ENCODE measurements at places on chromosomes 3 and 15. TPM values are rescaled to one million over a fixed set of nuclear protein-coding genes. Genes with fewer than 3 reads are reported as not detected.

DNA sequence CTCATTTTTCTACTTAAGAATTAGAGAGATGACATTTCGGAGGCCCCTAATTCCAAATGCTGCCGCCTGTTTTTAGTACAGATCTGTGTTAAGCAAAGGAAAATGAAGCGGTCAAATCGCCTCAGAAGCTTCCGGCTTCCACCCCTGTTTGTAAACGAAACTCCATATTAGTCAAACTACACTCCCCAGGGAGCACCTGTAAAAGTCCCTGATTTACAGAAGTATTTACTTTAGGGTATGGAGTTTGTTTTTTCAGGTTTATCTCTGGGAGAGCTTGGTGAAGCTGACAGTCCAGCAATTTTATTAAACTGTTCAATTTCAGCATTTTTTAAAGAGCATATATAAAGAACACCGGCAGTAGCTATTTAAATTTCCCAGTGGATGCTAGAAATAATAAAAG is 319.8 kb downstream of the FHIT start:
- no peak for DNase-seq

GRCh38 chr15:82647835-82648256 is 683 bp upstream of the CPEB1 start:
- DNase-seq, result no peak

- no peak for DNase-seq
Measured at GRCh38 chr3:71486831-71487230, 96.7 kb downstream of the FOXP1 start.

GRCh38 chr3:155701882-155702465 is 42.9 kb downstream of the PLCH1 start:
- DNase-seq, result no peak

DNA sequence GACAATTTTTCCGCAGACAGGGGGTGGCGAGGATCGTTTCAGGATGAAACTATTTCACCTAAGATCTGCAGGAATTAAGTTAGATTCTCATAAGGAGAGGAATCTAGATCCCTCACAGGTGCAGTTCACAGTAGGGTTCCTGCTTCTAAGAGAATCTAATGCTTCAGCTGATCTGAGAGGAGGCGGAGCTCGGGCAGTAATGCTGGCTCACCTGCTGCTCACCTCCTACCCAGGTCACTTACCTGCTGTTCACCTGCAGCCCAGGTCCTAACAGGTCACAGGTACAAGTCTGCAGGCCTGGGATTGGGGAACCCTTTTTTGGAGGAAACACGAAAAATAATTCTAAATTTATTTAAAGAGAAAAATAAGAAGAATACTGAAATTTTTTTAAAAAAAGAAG is 406.8 kb downstream of the MCTP2 start:
- DNase-seq, result no peak

DNA sequence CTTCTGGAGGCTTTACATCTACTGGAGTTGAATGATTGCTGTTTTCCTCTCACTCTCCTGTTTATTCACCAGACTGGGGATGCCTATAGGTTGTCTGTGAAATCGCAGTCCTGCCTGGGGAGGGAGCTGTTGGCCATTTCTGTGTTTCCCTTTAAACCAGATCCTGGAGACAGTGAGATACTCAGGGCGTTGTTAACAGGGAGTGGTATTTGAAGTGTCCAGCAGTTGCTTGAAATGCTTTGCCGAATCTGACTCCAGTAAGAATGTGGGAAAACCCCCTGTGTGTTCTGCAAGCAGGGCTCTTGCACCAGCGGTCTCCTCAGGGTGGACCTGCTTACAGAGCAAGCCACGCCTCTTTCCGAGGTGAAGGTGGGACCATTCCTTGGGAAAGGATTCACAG is 4.3 kb upstream of the LRRK1 start:
- no peak for DNase-seq

- DNase-seq, result no peak
Measured at GRCh38 chr15:85414037-85414436, 33.6 kb downstream of the AKAP13 start.

DNA sequence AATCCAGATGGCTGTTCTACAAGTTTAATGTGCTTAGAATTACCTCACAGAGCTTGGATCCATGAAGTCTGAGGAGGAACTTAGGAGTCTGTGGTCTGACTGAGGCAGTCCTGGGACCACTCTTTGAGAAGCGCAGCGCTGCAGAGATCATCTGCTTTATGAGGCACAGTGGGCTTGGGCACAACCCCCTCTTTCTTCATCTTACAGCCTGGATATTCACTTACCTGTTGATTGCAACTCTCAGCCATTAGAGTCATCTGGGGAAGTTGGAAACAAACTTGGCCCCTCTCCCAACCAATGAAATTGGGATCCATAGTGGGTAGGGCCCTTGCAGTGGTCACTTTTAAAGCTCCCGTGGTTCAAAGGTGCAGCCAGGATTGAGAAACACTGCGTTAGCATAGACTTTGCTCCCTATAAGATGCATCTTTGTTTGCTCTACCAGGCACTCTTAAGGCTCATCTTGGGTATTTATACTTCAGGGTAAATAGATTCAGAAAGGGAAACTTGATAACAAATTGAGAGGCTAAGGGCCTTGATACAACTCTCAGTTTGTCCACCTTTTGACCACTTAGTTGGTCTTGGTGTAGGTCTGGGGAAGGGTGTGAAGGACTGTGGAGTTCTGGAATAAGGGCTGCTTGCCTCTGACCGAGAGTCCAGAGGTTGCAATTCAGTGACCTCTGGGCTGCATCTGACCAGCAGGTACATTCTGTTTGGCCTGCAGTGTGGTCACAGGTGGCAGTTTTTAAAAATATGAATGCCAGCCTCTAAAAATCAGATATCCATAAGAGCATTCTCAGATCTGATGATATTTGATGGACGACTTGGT is 22.8 kb downstream of the FEM1B start:
- no peak for DNase-seq

- DNase-seq, result no peak
Measured at GRCh38 chr3:168021737-168022450, 73.8 kb downstream of the GOLIM4 start.

DNA sequence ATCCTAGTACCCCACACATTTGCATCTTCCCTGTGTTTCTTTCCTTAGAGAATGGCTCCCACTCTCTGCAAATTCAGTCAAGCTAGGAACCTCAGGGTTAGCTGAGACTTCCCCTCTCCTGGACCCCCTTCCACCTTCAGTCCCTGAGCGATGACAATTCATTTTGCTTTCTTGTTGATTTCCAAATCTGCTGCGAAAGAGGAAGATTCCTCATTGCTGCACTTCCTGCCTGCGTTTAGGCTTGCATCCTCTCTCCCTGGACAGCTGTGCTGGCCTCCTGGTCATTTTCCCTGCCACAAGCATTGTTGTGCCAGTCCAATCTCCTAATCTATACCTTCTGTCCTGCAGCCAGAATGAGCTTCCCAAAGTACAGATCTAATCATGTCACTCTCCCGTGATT is 12.3 kb upstream of the DGKG start:
- no peak for DNase-seq

DNA sequence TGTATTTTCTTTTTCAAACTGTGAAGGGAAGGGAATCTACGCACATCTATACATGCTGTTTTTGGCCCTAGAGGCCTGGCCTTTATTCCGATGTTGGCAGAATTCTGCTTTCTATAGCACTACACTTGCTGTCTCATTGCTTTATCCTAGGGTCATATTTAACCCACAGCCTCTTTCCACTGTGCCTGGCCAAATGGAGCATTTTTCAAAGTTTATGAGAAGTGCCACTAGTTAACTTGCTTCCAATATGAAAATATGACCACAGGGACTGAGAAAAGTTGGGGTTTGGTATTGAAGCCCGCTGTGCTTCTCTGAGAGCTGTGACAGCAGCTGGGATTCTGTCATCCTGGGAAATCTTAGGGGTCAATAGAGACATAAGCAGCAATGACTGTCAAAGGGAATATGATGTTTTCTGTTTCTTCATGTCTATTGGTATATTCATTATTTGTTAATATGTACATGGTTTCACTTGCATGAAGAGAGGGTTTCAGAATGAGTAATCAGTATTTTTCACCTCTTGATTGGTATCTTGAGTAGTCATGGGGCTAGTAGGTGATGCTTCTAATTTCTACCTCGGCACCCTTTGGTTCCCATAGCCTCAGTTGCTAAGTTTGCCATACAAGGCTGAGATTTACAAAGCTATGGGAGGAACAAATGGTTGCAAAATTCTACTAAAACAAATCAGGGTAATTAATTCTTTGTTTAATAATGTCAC is 275.8 kb upstream of the RBMS3 start:
- no peak for DNase-seq

The COL6A6 gene
- total RNA-seq, result 0.31 TPM

The CLDN16 gene
- total RNA-seq, result 0.53 TPM

The SYNPR gene
- not detected for total RNA-seq

The ROBO1 gene
- 31.7 TPM for total RNA-seq

The SLC12A8 gene
- total RNA-seq, result 2.5 TPM

The FAM174B gene
- 17.5 TPM for total RNA-seq

Measured in sciatic nerve (tissue), 2 donors.